ENCODE measurements at places on chromosomes 13 and 19.

DNA sequence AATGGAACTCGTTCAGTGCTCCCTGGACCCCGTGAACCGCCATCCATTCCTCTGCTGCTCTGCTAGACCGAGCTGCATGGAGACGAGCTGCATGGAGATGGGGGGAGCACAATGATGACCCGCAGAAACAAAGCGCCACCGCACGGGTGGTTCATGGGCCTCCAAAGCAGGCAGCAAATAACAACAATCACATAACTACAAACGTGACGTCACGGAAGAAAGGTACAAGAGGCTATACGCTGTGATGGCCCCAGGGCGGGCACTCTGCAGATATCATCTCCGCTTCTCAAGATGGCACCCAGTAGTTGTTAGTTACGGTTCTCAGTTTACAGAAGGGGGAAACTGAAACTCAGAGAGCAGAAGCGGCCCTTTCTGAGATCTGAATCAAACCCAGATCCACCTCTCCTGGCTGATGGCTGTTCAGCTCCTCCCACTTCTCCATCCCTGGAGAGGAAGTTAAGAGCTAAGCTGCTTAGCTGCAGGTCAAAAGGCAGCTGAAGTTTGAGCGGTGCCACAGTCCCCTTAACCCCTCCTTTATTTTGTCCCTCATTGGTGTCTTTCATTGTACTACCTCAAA lies 1.7 kb downstream of the ATP13A1 start:
- no peak for DNase-seq

GRCh38 chr19:8147582-8147978 lies 1.8 kb downstream of the FBN3 start:
- DNase-seq = no peak

GRCh38 chr13:58302349-58302748 lies 670.8 kb downstream of the PCDH17 start:
- DNase-seq = no peak

GRCh38 chr19:6376512-6377190 lies 918 bp upstream of the PSPN start:
- DNase-seq = no peak

DNA sequence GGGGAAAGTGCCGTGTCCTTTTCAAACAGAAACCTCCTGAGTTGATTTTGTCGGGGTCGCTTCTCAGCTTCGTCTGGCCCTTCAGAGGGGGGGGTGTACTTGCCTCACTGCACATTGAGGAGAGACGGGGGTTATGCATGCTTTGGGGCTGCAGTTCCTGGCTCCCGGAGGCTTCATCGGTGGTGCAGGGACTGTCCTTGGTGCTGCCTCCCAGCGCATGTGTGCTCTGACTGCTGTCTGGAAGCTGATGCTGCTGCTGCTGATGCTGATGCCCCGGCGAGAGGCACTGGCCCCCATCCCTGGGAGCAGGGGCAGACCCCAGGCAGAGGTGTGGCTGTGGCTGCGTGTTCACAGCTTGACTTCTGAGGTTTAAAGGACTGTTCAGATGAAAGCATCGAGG lies 91.0 kb downstream of the ARHGEF7 start:
- no peak for DNase-seq

GRCh38 chr19:4504297-4504701 lies 14.0 kb downstream of the PLIN4 start:
- DNase-seq = no peak

Data from stimulated activated CD8-positive, alpha-beta memory T cell treated with anti-CD3 and anti-CD28 coated beads, Interleukin-15, amount 100 ng/mL, for 24 hours (primary cell).